ENCODE measurements at places on chromosomes 4 and X.

DNA sequence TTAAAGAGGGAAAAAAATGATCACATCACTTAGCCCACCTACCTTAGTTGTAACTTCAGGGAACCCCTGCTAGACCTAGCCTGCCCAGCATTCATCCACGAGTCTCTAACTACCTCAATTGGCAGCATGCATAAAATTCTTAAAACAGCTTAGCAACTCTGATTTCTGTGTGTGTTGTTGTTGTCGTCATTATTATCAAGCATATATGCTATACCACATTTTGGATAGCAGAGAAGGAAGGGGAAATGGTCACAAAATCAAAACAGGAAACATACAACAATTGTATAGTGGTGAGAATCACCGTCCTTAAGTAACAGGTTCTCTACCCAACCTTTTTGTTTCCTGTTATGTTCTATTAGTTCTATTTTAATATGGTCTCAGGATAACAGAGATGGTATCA, 2.7 kb upstream of the ACOT9 start:
- DNase-seq = no peak

GRCh38 chr4:175504318-175504717, 307.7 kb downstream of the GPM6A start:
- peak; percentile 0 for DNase-seq

- peak; percentile 47 for DNase-seq
Measured at GRCh38 chrX:20623448-20623847, 356.7 kb upstream of the RPS6KA3 start.

DNA sequence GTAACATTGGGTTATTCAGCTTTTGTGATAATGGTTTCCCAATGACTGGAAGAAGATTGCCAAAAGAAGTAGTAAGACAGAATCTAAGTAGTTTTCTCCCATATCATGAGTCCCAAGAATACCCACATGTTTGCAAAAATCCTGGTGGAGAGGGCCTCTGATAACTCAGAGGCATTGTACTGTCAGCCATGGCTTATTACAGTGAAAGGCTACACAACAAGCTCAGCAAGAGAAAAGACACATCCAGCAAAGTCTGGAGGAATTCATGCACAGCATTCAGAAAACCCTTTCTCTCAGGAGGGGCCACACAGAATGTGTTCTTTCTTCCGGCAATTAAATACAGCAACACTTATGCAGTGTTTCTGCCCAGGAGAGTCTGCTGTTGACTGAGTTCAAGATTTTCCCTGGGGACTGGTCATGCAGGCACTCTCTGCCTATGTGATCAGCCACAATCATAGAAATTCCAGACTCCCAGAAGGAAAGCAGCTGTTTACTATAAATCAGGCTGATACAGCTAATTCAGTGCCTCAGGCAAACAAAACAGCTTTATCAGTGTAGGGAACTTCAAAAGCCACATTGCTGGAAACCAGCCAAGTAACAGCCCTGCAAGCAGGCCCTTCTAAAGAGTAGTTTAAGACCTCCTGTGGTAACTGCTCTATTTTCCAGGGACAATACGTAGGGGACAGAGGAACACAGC, 937.1 kb downstream of the CCSER1 start:
- peak; percentile 76 for DNase-seq

DNA sequence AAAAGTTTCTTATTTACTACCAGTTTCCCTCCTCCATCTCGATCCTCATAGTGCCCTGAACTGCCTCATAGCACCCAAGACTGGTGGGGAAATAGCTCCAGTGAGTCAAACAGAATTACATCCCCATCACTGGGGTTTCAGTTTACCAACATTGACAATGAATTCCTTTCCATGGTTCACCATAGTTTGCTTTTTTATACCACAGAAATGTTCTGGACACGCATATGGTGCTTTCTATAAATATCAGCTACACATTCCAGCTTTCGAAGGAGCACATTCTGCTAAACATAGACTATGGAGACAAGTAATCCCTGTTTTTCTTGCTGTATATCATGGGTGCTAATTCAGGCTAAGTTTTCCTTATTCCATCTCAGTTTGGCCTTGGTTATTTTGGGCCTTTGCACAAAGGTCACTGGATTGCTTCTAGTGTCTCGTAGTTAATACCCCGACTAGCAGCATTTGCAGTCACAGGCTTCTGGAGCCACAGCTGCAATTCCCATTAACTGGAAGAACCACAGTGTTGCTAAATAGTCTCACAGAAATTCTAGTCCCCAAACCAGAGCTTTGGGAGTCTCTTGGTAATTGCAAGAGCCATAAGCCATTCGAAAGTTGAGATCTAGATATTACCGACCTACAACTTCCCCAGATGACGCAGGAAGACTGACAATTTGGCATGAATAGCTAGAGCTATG, 53.4 kb upstream of the TRPC3 start:
- peak; percentile 91 for DNase-seq

DNA sequence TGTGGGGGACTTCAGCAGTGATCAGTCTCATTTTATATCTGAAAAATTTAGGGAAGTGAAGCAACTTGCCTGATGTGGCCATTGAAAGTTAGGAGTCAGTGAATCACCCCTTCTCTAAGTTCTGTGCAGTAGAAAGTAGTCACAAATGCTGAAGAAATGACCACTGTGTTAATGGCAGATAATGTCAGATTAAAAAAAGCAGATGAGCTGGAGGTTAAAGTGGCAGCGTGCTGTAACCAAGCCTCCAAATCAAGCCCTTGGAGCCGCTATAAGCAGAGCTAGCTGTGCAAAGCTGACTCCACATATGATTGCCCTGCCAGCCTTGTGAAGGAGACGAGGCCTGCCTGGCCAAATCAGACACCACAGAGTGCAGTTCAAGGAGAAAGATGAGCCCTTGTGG, 39.2 kb upstream of the PDE5A start:
- no peak for DNase-seq

- peak; percentile 77 for DNase-seq
Measured at GRCh38 chr4:69800599-69800998, 40.2 kb upstream of the SULT1B1 start.

- DNase-seq = peak; percentile 10
Measured at GRCh38 chrX:18377796-18378195, 23.3 kb upstream of the SCML2 start.

DNA sequence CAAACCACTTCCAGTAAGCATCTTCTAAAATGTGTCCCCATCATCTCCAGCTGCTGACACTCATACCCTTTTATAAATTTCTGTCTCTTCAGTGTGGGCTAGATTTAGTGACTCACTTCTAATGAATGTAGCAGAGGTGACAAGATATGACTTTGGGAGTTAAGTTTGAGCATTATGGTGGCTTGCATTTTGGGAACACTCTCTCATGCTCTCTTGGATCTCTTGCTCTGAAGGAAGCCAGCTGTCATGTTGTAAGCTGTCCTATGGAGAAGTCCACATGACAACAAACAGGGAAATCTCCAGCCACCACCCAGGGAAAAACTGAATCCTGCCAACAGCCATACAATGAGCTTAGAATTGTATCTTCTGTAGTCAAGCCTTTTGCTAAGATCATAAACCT, 691.3 kb upstream of the PCDH7 start:
- DNase-seq = no peak

DNA sequence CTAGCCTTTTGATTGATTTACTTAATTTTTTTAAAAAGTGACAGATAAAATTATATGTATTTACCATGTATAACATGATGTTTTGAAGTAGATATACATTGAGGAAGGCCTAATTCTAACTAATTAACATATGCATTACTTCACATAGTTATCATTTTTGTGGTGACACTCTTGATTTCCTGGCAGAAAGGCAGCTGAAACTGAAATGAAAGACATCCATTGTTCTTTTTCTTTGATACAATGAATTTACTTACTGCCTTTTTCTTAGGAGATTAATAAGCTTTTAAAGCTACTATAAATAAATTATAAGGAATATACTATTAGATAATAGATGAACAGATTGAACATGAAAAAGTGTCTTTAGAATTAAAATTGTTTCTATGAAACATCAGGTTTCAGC, 26.7 kb downstream of the ANKRD50 start:
- no peak for DNase-seq

Data from fibroblast of skin of right quadriceps (primary cell).